ENCODE measurements at places on chromosomes 7 and 10. TPM values are rescaled to one million over a fixed set of nuclear protein-coding genes. Genes with fewer than 3 reads are reported as not detected.

The GJD4 gene
- total RNA-seq = not detected

The PLEKHS1 gene
- total RNA-seq = 9.0 TPM

DNA sequence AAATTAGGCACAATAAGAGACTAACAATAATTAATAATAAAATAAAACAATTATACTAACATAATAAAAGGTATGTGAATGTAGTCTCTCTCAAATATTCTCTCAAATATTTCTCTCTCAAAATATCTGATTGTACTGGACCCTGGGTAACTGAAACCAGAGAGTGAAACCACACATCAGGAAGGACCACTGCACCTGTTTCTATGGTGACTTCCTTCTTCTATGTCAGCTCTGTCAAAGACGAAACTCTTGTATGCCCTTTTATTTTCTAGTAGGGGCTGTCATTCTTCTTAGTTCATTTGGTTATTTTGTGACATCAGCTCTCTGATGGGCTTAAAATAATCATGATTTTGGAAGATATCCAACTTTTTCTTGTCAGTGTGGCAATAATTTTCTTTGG lies 428.0 kb upstream of the TPK1 start:
- no peak overlapping the region for H3K4me3 ChIP-seq
- no peaks in the 10 kb centered on the region for H3K4me1 ChIP-seq
- DNase-seq = no peak
- no peak overlapping the region for H3K27ac ChIP-seq

- H3K4me1 ChIP-seq = no peaks in the 10 kb centered on the region
- no peak for DNase-seq
- H3K4me3 ChIP-seq = no peak overlapping the region
- no peak overlapping the region for H3K27ac ChIP-seq
- H3K27me3 ChIP-seq = no peaks in the 10 kb centered on the region
These were observed 68.3 kb downstream of the DGKI start for GRCh38 chr7:137778511-137778910.

The BHLHA15 gene
- total RNA-seq = 24.6 TPM

DNA sequence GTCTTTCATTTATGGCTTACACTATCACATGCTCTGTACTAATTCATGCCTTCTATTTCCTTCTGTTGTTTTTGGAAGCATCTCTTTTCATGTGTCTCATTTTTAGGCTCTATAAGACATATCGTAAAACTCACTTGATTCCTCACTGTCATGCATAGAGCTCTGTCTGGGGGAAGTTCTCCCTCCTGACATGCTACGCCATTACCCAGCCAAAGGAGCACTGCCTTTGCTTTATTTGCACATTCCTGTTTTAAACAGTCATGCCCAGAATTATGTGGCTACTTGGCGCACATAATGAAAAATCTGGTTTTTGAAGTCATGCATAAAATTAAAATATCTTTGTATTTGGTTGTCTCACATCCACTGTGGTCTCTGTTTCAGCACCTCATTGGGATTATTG lies 17.6 kb upstream of the AKR1C3 start:
- H3K27me3 ChIP-seq = peaks cover 2% of the 10 kb centered on the region
- no peaks in the 10 kb centered on the region for H3K36me3 ChIP-seq
- no peak overlapping the region for H3K4me3 ChIP-seq
- H3K4me1 ChIP-seq = no peaks in the 10 kb centered on the region
- H3K27ac ChIP-seq = no peak overlapping the region

GRCh38 chr7:47253650-47254080 lies 328.2 kb downstream of the TNS3 start:
- H3K4me1 ChIP-seq = no peaks in the 10 kb centered on the region
- no peaks in the 10 kb centered on the region for H3K27me3 ChIP-seq
